ENCODE measurements at places on chromosomes 12 and 14. TPM values are rescaled to one million over a fixed set of nuclear protein-coding genes. Genes with fewer than 3 reads are reported as not detected.

The PSMA3 gene
- total RNA-seq: 222 TPM

The SLC2A14 gene
- 1.8 TPM for total RNA-seq

The GNB3 gene
- 21.2 TPM for total RNA-seq

The NUMB gene
- total RNA-seq: 40.2 TPM

The HNF1A gene
- not detected for total RNA-seq

The PHETA1 gene
- total RNA-seq: 34.8 TPM

The FOXN4 gene
- total RNA-seq: 1.3 TPM

The PTHLH gene
- 0.56 TPM for total RNA-seq

The HPD gene
- 0.21 TPM for total RNA-seq

The ADCY4 gene
- 0.49 TPM for total RNA-seq

The RASSF9 gene
- total RNA-seq: not detected

The PPM1H gene
- 3.7 TPM for total RNA-seq

The KRT71 gene
- total RNA-seq: not detected

The KCNK10 gene
- total RNA-seq: 11.5 TPM

DNA sequence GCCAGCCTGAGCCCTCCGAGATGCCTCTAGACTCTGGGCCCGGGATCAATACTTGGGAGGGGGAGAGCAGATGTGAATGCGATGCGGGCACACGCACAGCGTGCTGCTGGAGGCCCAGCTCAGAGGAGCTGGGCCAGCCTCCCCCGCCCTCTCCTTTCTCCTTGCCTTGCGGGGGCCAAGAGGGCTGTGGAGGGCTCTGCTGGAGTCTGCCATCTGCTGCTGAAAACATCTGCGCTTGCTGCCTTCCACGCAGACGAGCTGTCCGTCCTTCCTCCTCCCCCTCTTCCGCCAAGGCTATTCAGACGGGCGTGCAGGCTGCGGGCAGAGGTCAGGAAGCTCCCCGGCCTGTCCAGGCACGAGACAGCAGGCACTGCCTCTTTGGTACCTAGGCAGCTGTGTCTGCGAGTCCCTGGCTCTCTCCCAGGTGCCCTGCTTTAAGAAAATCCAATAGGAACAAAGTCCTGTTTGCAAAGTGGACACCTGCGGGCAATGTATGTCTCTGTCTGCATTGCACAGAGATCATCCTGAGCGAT is 75.2 kb downstream of the SPRING1 start:
- peak; percentile 52 for DNase-seq
- H3K4me3 ChIP-seq: peak overlapping the region; percentile 64
- H3K27ac ChIP-seq: peak overlapping the region; percentile 96

GRCh38 chr12:25819691-25820090 is 138.8 kb upstream of the RASSF8 start:
- no peaks in the 10 kb centered on the region for H3K36me3 ChIP-seq
- peak overlapping the region; percentile 17 for H3K4me3 ChIP-seq
- H3K27me3 ChIP-seq: no peaks in the 10 kb centered on the region
- no peak for DNase-seq

- no peaks in the 10 kb centered on the region for H3K27me3 ChIP-seq
- H3K36me3 ChIP-seq: no peaks in the 10 kb centered on the region
- no peak for DNase-seq
- no peaks in the 10 kb centered on the region for H3K4me1 ChIP-seq
Measured at GRCh38 chr12:34336619-34337465, 314.5 kb downstream of the ALG10 start.

DNA sequence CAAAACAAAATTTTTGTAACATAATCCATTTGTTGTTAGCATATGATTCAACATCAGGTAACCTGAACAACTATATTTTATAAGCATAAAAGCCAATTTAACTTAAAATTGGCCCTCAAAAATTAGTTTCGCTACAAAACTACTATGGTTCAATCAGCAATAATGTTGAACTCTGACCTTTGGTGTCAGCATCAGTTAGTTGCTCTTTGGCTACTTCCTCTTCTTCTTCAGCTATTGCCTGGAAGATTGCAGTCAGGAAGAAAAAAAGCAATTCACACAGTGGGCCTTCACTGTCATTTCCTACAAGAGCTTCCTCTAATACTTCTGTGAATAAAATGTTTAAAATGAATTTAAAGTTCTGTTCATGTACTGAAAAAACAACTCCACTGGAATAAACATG is 78.2 kb upstream of the CFL2 start:
- H3K4me1 ChIP-seq: no peaks in the 10 kb centered on the region
- no peak for DNase-seq
- H3K27me3 ChIP-seq: no peaks in the 10 kb centered on the region
- no peak overlapping the region for H3K27ac ChIP-seq
- H3K36me3 ChIP-seq: peaks cover 17% of the 10 kb centered on the region

- no peaks in the 10 kb centered on the region for H3K27me3 ChIP-seq
- no peaks in the 10 kb centered on the region for H3K36me3 ChIP-seq
- no peak overlapping the region for H3K27ac ChIP-seq
- no peaks in the 10 kb centered on the region for H3K4me1 ChIP-seq
Measured at GRCh38 chr12:80848858-80849257, 88.9 kb downstream of the LIN7A start.

GRCh38 chr12:2636741-2637340 is 157.9 kb upstream of the FKBP4 start:
- H3K36me3 ChIP-seq: peaks cover 2% of the 10 kb centered on the region
- H3K27ac ChIP-seq: no peak overlapping the region
- no peak overlapping the region for H3K4me3 ChIP-seq
- H3K4me1 ChIP-seq: peaks cover 10% of the 10 kb centered on the region
- peaks cover 2% of the 10 kb centered on the region for H3K27me3 ChIP-seq
- DNase-seq: no peak

GRCh38 chr14:35154016-35154415 is 31.7 kb downstream of the PRORP start:
- H3K27ac ChIP-seq: no peak overlapping the region
- H3K4me1 ChIP-seq: no peaks in the 10 kb centered on the region
- H3K4me3 ChIP-seq: no peak overlapping the region

DNA sequence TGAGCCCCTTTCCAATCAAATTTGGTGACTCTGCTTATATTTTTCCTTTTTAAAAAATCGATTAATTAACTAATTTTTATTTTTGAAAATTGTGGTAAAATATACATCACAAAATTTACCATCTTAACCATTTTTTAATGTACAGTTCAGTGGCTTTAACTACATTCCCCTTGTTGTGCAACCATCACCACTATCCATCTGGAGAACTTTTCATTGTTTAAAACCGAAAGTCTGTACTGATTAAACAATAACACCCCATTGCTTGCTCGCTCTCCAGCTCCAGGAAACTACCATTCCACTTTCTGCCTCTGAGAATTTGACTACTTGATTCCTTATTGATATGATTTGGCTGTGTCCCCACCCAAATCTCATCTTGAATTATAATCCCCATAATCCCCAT is 283.4 kb downstream of the C12orf75 start:
- H3K4me3 ChIP-seq: no peak overlapping the region
- no peaks in the 10 kb centered on the region for H3K36me3 ChIP-seq
- H3K27ac ChIP-seq: no peak overlapping the region
- H3K4me1 ChIP-seq: peaks cover 22% of the 10 kb centered on the region

DNA sequence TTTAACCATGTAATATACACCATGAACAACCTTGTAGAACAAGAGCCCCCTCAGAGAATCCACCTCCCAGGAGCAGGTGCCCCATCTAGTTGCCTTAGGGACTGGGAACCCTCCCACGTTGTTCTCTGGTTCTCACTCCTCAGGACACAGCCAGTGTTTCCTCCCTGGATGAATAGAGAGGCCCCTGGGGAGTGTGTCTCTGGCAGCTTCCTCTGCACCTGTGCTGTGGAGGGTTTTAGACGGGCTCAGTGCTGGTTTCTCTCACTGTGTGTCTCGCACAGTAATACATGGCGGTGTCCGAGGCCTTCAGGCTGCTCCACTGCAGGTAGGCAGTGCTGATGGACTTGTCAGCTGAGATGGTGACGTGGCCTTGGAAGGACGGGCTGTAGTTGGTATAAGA is 581.3 kb downstream of the TMEM121 start:
- no peaks in the 10 kb centered on the region for H3K27me3 ChIP-seq
- H3K4me3 ChIP-seq: no peak overlapping the region
- no peaks in the 10 kb centered on the region for H3K36me3 ChIP-seq
- no peak for DNase-seq
- H3K27ac ChIP-seq: no peak overlapping the region

DNA sequence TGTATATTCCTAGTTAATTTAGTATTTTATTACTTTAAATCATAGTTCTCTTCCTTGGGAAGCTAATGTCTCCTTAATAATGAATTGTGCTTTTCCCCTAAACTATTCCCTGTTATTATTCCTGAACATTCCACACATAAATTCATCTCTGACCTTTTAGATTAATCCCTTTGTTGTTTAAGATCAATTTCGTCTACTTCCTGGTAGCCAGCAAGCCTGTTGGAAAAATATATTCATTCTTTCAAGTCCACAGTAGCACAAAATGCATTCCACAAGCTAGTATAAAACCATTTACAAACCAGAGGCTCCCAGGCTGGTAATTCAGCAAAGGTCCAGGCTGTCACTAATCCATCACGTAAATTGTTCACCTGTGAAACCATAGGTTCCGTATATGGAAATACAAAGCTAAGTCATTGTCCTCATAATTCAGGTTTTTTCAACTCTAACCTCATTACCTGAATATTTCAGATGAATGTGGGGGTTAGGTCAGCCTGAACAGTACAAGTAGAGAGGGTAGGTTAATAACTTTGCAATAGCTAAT is 232.7 kb downstream of the SEC23A start:
- DNase-seq: no peak
- no peak overlapping the region for H3K4me3 ChIP-seq
- H3K27ac ChIP-seq: no peak overlapping the region
- H3K27me3 ChIP-seq: no peaks in the 10 kb centered on the region
- no peaks in the 10 kb centered on the region for H3K36me3 ChIP-seq

GRCh38 chr12:109492371-109492770 is 14.9 kb downstream of the UBE3B start:
- no peaks in the 10 kb centered on the region for H3K4me1 ChIP-seq
- peaks cover 15% of the 10 kb centered on the region for H3K36me3 ChIP-seq
- no peak overlapping the region for H3K27ac ChIP-seq
- no peak for DNase-seq
- no peaks in the 10 kb centered on the region for H3K27me3 ChIP-seq

DNA sequence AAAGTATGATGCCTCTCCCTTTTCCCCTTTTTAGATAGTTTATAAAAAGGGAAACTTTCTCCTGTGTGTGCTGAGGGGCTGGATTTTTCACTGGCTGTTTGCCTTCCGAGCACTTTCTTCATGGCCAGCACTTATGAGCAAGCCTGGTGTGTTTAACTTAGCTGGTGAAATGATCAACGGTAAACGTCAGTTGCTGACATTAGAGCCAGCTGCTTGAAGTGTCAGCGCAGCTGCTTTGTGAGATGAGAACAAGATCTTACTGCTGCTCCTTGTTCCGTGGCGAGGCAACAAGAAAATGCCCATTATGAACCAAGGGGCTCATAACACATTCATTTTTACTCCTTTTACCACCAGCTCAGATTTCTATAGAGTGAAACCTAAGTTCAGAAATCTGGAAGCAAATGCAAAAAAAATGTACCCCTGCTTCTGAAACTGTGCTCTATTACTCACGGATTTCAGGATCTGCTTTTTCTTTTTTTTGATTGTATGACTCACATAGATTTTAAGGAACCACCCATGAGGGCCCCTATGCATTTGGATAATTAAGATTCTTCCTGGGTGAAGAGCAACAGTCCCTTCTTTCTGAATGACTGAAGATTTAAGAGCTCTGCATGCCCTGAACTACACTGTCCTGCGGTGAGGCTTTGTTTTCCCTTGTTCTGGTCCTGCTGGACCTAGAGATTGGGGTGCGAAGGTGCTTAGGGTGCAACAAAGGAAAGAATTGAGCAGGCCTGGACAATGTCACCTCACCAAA is 74.3 kb upstream of the CPM start:
- peak overlapping the region; percentile 52 for H3K4me3 ChIP-seq
- peak overlapping the region; percentile 87 for H3K27ac ChIP-seq
- DNase-seq: no peak
- peaks cover 21% of the 10 kb centered on the region for H3K27me3 ChIP-seq
- H3K36me3 ChIP-seq: no peaks in the 10 kb centered on the region

- peaks cover 5% of the 10 kb centered on the region for H3K4me1 ChIP-seq
- no peaks in the 10 kb centered on the region for H3K36me3 ChIP-seq
- H3K4me3 ChIP-seq: no peak overlapping the region
- H3K27me3 ChIP-seq: no peaks in the 10 kb centered on the region
Measured at GRCh38 chr12:3263939-3264922, 187.1 kb downstream of the TSPAN9 start.

DNA sequence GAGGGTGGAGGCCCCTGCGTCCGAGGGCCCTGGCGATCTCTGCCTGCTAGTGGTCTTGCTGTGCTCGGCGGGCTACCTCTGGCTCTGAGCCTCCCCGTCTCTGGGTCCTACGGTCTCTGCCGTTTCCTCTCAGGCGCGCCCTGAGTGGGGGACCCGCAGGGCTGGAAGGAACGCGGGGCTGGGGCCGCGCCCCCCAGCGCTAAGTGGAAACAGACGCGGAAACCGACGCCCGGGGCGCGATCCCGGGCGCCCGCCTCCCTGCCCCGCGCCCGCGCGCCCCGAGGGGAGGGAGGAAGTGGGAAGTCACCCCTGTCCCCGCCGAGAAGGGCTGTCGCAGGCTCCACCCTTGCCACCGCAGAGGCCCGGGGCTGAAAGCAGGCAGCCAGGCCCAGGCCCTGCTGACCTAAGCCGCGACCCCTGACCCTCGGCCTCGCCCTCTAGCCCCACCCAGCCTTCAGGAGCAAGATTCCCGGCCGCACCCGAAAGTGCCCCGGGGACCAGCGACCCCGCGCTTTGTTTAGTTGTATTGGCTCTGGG is 831 bp downstream of the CRIP1 start:
- no peak overlapping the region for H3K27ac ChIP-seq
- peak overlapping the region; percentile 59 for H3K4me3 ChIP-seq
- H3K4me1 ChIP-seq: peaks cover 16% of the 10 kb centered on the region
- H3K36me3 ChIP-seq: no peaks in the 10 kb centered on the region
- peaks cover 50% of the 10 kb centered on the region for H3K27me3 ChIP-seq
- no peak for DNase-seq

DNA sequence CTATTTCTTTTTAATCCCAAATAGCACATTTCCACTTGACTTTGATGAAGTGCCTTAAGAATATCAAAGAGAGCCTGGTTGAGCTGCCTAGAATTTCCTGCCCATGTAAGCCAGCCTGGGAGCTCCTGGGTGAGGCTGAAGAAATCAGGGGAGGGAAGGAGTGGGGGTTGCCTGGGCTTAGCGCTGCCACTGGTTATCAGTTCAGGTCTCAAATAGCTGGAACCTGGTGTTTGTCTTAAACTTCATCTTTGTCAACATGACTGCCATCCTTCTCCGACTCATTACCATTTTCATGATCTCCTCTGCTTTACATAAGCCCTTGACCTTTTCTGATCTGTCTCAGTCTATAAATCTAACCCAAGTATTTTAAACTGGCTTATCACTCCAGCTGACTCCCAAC is 151.5 kb downstream of the TTC8 start:
- no peak overlapping the region for H3K27ac ChIP-seq
- no peak for DNase-seq

DNA sequence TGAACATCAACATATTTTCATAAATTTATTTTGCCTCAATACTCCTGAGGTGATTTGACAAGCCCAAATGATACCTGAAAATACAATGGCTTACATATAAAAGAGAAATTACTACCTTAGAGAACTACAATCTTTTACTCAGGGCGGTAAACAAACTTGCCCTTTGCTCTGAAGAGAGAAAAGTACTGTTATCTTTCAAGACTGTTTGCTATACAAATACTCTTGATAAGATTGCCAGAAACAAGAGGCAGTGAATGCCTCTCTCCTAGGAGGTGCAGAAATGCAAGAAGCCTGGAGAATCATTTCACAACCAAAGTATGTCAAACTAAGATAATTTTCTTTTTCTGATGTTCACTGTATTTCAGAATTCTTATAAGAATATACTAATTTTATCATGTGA is 160.3 kb downstream of the ALX1 start:
- no peaks in the 10 kb centered on the region for H3K4me1 ChIP-seq
- H3K27me3 ChIP-seq: peaks cover 3% of the 10 kb centered on the region
- no peaks in the 10 kb centered on the region for H3K36me3 ChIP-seq
- DNase-seq: no peak
- no peak overlapping the region for H3K27ac ChIP-seq
- H3K4me3 ChIP-seq: no peak overlapping the region
